ENCODE measurements at places on chromosomes 2 and 18. TPM values are rescaled to one million over a fixed set of nuclear protein-coding genes. Genes with fewer than 3 reads are reported as not detected.

The IL1R2 gene
- total RNA-seq = not detected

The ZBTB7C gene
- 0.45 TPM for total RNA-seq

DNA sequence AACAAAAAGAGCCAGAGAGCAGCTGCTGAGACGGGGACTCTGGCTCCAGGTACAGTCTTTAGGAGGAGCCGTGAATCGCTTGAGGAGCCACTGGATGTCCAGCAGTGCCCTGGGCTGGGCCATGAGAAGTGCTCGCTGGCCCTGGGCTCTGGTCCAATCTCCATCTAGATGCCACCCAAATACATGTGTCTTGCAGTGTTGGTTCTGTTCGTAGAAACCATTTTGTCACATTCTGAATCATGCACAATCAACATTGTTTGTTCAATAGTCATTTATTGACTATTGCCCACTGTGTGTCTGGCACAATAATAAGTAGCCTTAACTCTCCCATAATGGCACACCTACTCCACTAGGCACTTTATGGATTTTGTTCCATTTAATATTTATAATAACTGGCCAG is 26.1 kb downstream of the TYMS start:
- peaks cover 19% of the 10 kb centered on the region for H3K36me3 ChIP-seq
- H3K4me1 ChIP-seq = peaks cover 22% of the 10 kb centered on the region
- DNase-seq = no peak
- H3K27ac ChIP-seq = no peak overlapping the region
- H3K27me3 ChIP-seq = no peaks in the 10 kb centered on the region
- H3K4me3 ChIP-seq = no peak overlapping the region

DNA sequence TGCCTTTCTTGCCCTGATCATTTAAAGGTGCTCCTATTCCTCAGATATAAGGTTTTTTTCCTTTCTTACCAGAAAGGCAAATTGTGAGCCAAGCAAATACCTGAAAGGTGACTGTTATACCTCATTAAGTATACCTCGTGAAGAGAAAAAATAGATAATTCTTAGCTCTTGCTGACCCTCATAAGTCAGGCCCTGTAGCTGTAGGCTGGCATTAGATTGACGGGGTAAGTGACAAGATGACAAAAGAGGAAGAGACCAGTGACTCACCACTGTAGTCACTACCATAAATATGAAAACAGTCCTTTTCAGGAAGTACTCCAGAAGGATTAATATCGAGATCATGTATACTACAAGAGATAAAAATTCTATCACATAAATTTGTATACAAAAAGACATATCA is 104.6 kb downstream of the PTPN4 start:
- no peaks in the 10 kb centered on the region for H3K4me1 ChIP-seq
- peaks cover 3% of the 10 kb centered on the region for H3K36me3 ChIP-seq
- no peak overlapping the region for H3K27ac ChIP-seq
- no peaks in the 10 kb centered on the region for H3K27me3 ChIP-seq
- DNase-seq = no peak

- H3K27me3 ChIP-seq = no peaks in the 10 kb centered on the region
- DNase-seq = no peak
- H3K27ac ChIP-seq = no peak overlapping the region
- no peaks in the 10 kb centered on the region for H3K36me3 ChIP-seq
Measured at GRCh38 chr18:40534723-40535122, 1420.3 kb upstream of the PIK3C3 start.
